NCI-H1048 (cell line): ENCODE measurements at places on chromosomes 3 and 15.

- no peak for DNase-seq
Observed at GRCh38 chr15:88543065-88543776, 3.3 kb downstream of the DET1 start.

- DNase-seq: no peak
Observed at GRCh38 chr3:25785826-25786225, 2.6 kb upstream of the NGLY1 start.

GRCh38 chr15:33031324-33031821 is 163.1 kb downstream of the FMN1 start:
- no peak for DNase-seq

DNA sequence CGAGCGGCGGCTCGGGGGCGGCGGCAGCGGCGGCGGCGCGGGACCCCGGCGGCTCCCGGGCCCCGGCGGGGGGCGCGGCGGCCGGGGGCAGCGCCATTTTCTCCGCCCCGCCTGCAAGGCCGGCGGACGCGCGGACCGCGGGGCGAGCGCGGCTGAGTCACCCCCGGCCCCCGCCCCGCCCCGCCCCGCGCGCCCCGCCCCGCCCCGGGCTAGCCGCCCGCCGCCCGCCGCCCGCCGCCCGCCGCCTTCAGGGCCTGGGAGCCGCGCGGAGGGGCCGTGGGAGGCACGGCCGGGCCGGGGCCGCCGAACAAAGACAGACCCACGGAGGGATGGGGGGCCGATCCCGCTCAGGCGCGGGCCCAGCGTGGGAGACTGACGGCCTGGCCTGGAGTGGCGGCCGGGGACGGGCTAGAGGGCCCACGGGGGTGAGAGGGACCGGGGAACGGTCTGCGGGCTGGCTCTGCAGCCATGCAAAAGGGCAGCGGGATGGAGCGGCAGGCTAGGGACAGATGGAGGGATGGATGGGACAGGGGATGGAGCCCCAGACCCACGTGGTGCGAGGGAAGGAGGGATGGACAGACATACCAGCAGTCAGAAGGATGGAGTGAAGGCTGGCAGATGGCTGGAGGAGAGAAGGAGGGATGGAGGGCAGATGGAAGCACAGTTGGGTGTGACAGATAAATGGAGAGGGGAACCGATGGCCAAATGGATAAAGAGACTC is at the start of gene EIF4E3:
EIF4E3 (minus strand) TSS at position 132 of the 721 bp plus-strand sequence; CDS start at position 97, 35 bp downstream.
- no peak for DNase-seq

- DNase-seq: no peak
Observed at GRCh38 chr15:57129064-57129463, 210.6 kb downstream of the TCF12 start.

- no peak for DNase-seq
Observed at GRCh38 chr3:53255423-53255774, 423 bp downstream of the TKT start.
